Prostate gland (tissue), 2 donors: ENCODE measurements at places on chromosomes 2 and 18. TPM values are rescaled to one million over a fixed set of nuclear protein-coding genes. Genes with fewer than 3 reads are reported as not detected.

Gene HTR2B
- not detected for total RNA-seq

Gene CRYBA2
- total RNA-seq, result 3.0 TPM

Gene ABCG8
- total RNA-seq, result 0.57 TPM

Gene CBLN2
- 6.3 TPM for total RNA-seq

Gene SNRPD1
- total RNA-seq, result 6.0 TPM

Gene OSBPL6
- total RNA-seq, result 10.8 TPM

Gene C2orf80
- total RNA-seq, result not detected

Gene LCT
- total RNA-seq, result not detected

Gene MALT1
- 41.1 TPM for total RNA-seq

Gene ZC3H8
- 4.9 TPM for total RNA-seq

Gene ADCYAP1
- 2.7 TPM for total RNA-seq

Gene OTOF
- 0.68 TPM for total RNA-seq

Gene CKAP2L
- 3.1 TPM for total RNA-seq

- no peaks in the 10 kb centered on the region for H3K4me1 ChIP-seq
- no peaks in the 10 kb centered on the region for H3K36me3 ChIP-seq
- H3K27me3 ChIP-seq, result no peaks in the 10 kb centered on the region
- H3K27ac ChIP-seq, result no peak overlapping the region
- DNase-seq, result no peak
Observed at GRCh38 chr2:101089419-101089818, 61.8 kb downstream of the TBC1D8 start.

GRCh38 chr2:165425556-165425955, 43.9 kb upstream of the CSRNP3 start:
- no peaks in the 10 kb centered on the region for H3K36me3 ChIP-seq
- no peaks in the 10 kb centered on the region for H3K27me3 ChIP-seq
- H3K4me3 ChIP-seq, result no peak overlapping the region
- no peak overlapping the region for H3K27ac ChIP-seq
- DNase-seq, result no peak
- H3K4me1 ChIP-seq, result no peaks in the 10 kb centered on the region

GRCh38 chr2:197425550-197425949, 9.3 kb downstream of the SF3B1 start:
- no peaks in the 10 kb centered on the region for H3K27me3 ChIP-seq
- no peaks in the 10 kb centered on the region for H3K36me3 ChIP-seq
- H3K27ac ChIP-seq, result no peak overlapping the region
- peaks cover 7% of the 10 kb centered on the region for H3K4me1 ChIP-seq
- DNase-seq, result no peak
- H3K4me3 ChIP-seq, result no peak overlapping the region

GRCh38 chr18:3623769-3624545, 174.0 kb downstream of the TGIF1 start:
- no peak overlapping the region for H3K4me3 ChIP-seq
- H3K4me1 ChIP-seq, result peaks cover 5% of the 10 kb centered on the region
- H3K36me3 ChIP-seq, result no peaks in the 10 kb centered on the region
- peak; percentile 61 for DNase-seq

- no peak for DNase-seq
- H3K4me1 ChIP-seq, result peaks cover 24% of the 10 kb centered on the region
- H3K27me3 ChIP-seq, result no peaks in the 10 kb centered on the region
Observed at GRCh38 chr2:43222475-43223309, 3.7 kb downstream of the ZFP36L2 start.

DNA sequence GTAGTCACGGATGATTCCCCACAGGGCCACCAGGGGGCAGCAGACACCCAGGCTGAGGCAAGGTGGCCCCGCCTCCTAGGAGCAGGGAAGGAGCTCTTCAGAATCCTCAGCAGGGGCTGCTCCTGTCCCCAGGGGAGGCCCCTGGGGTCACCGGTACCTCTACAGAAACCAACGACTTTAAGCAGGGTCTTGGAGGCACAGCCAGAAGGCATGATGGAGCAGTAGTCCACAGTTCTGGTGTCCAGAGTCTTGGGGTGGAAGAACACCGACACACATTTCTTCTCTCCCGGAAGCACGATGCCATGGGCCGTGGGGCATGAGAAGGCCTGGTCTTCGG, 11.5 kb downstream of the CFAP65 start:
- DNase-seq, result peak; percentile 77
- no peaks in the 10 kb centered on the region for H3K27me3 ChIP-seq
- no peaks in the 10 kb centered on the region for H3K36me3 ChIP-seq
- H3K4me1 ChIP-seq, result no peaks in the 10 kb centered on the region
- H3K27ac ChIP-seq, result no peak overlapping the region

DNA sequence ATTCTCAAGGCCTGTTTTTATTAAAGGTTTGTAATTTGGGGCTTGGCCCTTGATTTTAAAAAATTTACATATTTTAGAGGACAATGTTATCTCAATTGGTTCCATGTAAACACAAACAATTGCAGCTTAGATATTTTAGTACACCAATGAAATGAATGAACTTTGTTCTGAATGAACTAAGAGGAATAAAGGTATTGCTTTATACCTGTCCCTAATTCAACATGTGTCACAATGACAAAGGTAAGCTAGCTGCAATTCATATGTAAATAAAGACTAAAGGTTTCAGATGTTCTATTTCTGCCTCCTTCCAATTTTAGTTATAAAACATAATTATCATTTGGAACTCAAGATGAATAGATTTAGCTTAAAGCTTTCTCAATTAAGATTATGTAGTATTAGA, 11.4 kb downstream of the HOXD1 start:
- no peaks in the 10 kb centered on the region for H3K4me1 ChIP-seq
- no peaks in the 10 kb centered on the region for H3K36me3 ChIP-seq
- H3K4me3 ChIP-seq, result no peak overlapping the region
- H3K27ac ChIP-seq, result no peak overlapping the region
- no peaks in the 10 kb centered on the region for H3K27me3 ChIP-seq

DNA sequence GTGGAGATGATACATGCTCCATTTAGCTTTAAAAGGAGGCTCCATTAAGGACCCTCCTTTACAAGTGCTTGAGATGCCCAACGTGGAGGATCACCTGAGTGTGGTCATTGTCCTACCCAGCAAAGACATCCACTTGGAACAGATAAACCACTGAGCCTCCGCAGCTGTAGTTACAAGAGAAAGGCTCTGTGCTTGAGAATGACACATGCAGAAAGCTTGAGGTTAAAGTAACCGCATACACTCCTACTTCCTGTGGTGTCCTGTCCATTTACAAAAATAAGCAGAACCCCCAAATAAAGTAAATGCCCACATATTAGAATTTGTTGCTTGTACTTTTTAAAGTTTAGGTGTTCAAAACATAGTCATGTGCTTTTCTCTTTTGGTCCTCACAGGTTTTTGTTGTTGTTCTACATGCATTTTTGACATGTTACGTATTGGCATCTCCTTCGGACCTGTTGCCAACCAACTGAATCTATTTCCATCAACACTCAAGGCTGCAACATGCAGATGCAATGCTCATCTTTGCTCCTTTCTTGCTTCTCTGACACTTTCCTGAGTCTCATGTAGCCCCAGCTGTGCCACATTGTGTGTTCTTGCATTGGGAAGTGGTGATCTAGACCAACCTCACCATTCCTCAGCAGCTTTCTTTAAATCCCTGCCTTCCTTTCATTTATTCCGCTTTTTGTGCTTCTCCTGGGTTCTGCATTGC, 56.0 kb downstream of the SERPINB7 start:
- no peak for DNase-seq
- no peaks in the 10 kb centered on the region for H3K27me3 ChIP-seq
- H3K27ac ChIP-seq, result no peak overlapping the region

GRCh38 chr2:221994926-221995325, 303.9 kb downstream of the PAX3 start:
- H3K27ac ChIP-seq, result no peak overlapping the region
- no peak for DNase-seq
- H3K4me3 ChIP-seq, result no peak overlapping the region
- H3K27me3 ChIP-seq, result no peaks in the 10 kb centered on the region
- no peaks in the 10 kb centered on the region for H3K36me3 ChIP-seq

DNA sequence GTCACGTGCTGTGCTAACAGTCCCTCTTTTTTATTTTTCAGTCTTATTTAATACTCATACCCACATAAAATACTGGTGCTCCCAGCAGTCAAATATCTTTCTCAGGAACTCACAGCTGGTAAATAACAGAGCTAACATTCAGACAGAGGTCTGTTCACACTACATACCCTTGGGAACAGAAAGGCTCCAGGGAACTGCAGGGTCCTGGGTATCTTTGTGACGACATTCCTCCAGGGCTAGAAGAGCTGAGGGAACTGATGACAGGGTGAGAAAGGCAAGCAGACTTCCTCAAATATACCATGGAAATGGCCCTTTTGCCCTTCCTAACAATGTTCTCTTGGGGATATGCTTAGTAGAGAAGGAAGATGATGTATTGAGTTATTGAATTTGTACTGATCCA, 19.3 kb downstream of the PDE6D start:
- H3K4me1 ChIP-seq, result no peaks in the 10 kb centered on the region
- H3K4me3 ChIP-seq, result no peak overlapping the region
- no peaks in the 10 kb centered on the region for H3K36me3 ChIP-seq
- no peak for DNase-seq

GRCh38 chr18:2948038-2948437, 64.9 kb downstream of the LPIN2 start:
- no peaks in the 10 kb centered on the region for H3K27me3 ChIP-seq
- H3K36me3 ChIP-seq, result no peaks in the 10 kb centered on the region
- H3K4me1 ChIP-seq, result no peaks in the 10 kb centered on the region
- no peak overlapping the region for H3K4me3 ChIP-seq

- no peaks in the 10 kb centered on the region for H3K4me1 ChIP-seq
- no peaks in the 10 kb centered on the region for H3K27me3 ChIP-seq
- H3K27ac ChIP-seq, result no peak overlapping the region
- H3K4me3 ChIP-seq, result no peak overlapping the region
- H3K36me3 ChIP-seq, result no peaks in the 10 kb centered on the region
Observed at GRCh38 chr2:118091140-118091478, 2.8 kb downstream of the INSIG2 start.

DNA sequence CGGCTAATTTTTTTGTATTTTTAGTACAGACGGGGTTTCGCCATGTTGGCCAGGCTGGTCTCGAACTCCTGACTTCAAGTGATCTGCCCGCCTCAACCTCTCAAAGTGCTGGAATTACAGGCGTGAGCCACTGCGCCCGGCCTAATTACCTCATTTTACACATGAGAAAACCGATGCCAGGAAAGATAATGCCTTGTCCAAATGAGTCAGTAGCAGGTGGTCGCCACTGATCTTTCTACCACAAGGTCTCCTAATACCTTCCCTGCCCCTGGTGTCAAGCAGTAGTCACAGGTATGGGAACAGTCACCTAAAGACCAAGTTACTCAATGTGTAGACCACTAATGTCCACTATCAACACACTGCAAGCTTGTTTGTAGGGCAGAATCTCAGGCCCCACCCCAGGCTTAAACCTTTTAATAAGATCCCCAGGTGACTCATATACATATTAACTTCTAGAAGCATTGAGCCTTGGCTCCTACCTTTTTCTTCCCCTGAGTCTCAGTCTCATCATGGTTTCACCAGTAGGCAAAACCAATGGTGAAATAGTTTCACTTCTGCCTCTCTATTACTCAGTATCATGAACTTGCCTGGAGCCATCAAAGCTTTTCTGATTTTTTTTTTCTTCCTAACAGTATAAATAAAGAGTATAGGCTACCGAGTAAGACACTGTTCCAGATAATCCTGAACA, 6.9 kb upstream of the EPB41L5 start:
- H3K4me1 ChIP-seq, result no peaks in the 10 kb centered on the region
- H3K27ac ChIP-seq, result no peak overlapping the region
- no peaks in the 10 kb centered on the region for H3K27me3 ChIP-seq
- no peaks in the 10 kb centered on the region for H3K36me3 ChIP-seq
- no peak for DNase-seq

GRCh38 chr2:142980246-142981068, 103.0 kb downstream of the KYNU start:
- H3K4me1 ChIP-seq, result no peaks in the 10 kb centered on the region
- H3K27me3 ChIP-seq, result no peaks in the 10 kb centered on the region
- no peak overlapping the region for H3K27ac ChIP-seq
- H3K36me3 ChIP-seq, result no peaks in the 10 kb centered on the region
- DNase-seq, result no peak
- no peak overlapping the region for H3K4me3 ChIP-seq

GRCh38 chr2:230927711-230928341, 2.8 kb upstream of the GPR55 start:
- no peaks in the 10 kb centered on the region for H3K4me1 ChIP-seq
- no peak overlapping the region for H3K27ac ChIP-seq
- H3K36me3 ChIP-seq, result no peaks in the 10 kb centered on the region
- no peak overlapping the region for H3K4me3 ChIP-seq

- no peak overlapping the region for H3K4me3 ChIP-seq
- H3K4me1 ChIP-seq, result no peaks in the 10 kb centered on the region
- no peak for DNase-seq
- no peaks in the 10 kb centered on the region for H3K27me3 ChIP-seq
- no peak overlapping the region for H3K27ac ChIP-seq
Observed at GRCh38 chr2:132542953-132543569, 126.5 kb downstream of the GPR39 start.

DNA sequence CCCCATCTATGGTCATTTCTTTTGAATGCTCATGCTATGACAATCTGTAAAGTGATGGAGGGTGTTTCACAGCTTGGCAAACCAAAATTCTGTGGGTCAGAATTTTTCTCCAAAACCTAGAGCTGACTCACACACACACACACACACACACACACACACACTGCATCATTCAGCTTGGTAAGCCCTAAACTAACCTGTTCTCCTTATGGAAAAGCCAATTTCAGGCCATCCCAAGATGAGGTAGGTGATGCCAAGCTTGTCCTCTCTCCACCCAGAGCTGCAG, 45.0 kb upstream of the NRP2 start:
- no peaks in the 10 kb centered on the region for H3K27me3 ChIP-seq
- no peak overlapping the region for H3K4me3 ChIP-seq
- H3K36me3 ChIP-seq, result no peaks in the 10 kb centered on the region
- H3K4me1 ChIP-seq, result no peaks in the 10 kb centered on the region

GRCh38 chr2:136125236-136125635, 7.3 kb upstream of the CXCR4 start:
- no peaks in the 10 kb centered on the region for H3K27me3 ChIP-seq
- H3K36me3 ChIP-seq, result no peaks in the 10 kb centered on the region

- no peak overlapping the region for H3K4me3 ChIP-seq
- no peaks in the 10 kb centered on the region for H3K27me3 ChIP-seq
- H3K4me1 ChIP-seq, result no peaks in the 10 kb centered on the region
- no peak overlapping the region for H3K27ac ChIP-seq
- no peaks in the 10 kb centered on the region for H3K36me3 ChIP-seq
- DNase-seq, result no peak
Observed at GRCh38 chr2:161964160-161964559, 109.9 kb downstream of the DPP4 start.

DNA sequence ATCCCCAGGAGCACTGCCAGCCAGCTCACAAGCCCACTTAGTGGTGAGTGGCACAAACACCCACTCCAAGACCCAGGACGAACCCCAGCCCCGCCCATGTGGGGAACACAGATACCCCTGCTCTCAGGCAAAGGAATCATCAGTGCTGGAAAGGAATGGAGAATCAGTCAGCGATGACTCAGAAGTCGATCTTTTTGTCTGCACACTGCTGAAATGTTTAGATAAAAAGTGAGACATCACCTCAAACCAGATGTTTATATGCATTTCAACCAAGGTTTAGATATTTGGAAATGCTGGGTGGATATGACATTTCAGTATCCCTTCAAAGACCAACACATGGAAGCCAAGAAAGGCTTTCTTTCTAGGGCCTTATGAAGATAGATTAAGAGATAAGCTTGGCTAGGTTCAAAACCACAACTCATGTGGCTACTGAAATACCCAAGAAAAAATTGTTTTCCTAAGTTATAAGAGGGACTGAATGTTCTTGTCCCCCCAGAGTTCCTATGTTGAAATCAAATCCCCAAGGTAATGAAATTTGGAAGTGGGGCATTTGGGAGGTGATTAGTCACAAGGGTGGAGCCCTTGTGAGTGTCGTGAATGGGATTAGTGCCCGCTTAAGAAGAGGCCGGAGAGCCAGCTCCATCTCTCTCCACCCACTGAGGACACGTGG, 43.7 kb downstream of the POU3F3 start:
- no peaks in the 10 kb centered on the region for H3K36me3 ChIP-seq
- no peaks in the 10 kb centered on the region for H3K4me1 ChIP-seq
